ENCODE measurements at places on chromosomes 16 and 17.

DNA sequence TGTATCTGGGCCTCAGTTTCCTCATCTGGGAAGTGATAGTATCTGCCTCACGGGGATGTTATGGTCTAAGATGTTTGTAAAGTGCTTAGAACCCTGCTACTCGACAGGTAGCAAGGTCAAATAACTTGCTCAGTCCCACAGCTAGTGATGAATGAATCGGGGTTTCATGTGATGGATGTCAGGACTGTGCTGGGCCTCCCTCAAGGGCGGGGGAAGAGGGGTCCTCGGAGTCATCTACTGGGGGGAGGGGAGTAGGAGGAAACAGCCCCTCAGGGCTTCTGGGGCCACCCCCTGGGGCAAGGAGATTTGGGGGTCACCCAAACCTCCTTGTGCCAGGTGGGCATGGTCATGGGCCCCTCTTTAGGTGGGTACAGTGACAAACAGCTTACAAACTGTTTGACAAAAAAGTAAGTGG is 732 bp downstream of the PNPO start:
- no peak for DNase-seq

DNA sequence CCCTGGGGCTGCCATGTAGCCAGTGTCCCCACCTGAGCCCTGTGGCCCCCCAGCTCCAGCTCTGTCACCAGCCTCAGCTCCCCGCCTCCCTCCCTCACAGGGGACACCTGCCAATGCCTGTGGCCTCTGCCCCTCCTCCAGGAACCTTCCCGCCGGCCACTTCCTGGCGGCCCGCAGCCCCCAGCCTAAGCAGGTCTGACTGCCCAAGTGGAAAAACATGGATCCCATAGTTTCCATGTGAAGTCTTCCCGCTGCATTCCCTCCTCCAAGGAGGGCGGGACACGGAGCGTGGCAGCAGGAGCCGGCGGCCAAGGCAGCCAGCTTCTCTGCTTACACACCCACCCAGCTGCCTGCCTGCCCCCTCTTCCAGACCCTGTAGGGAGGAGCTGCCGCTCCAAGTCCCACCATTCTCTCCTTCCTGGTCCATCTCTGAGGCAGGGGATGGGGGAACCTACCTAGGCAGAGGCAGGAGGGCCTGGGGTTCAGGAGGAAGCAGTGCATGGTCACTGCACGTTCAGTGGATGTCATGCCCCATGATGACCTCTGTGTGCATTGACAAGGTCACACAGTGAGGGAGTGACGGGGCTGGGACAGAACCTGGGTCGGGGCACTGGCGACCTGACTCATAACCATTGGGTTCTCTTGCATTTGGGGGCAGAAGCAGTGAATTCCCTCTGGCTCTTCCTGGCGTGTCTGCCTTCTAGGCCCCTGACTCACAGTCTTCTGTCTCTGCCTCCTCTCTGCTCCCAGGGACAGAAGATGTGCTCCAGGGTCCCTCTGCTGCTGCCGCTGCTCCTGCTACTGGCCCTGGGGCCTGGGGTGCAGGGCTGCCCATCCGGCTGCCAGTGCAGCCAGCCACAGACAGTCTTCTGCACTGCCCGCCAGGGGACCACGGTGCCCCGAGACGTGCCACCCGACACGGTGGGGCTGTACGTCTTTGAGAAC is 8.7 kb downstream of the VASN start:
- no peak for DNase-seq

DNA sequence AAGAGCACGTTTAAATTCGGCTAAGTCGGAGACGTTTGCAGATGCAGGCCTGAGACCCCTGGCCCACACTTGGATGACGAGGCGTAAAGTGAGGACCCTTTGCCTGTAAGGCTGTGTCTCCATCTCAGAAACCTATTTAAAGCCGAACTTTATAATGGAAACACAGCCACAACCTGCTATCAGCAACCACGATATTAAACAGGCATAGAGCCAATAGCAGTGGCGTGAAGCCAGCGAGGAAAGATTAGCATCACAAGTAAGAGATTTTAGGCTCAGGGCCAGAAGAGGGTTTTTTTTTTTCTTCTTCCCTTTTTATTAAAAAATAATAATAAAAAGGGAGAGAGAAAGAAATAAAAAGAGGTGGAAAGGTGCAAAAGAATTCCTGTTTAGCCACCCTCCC is 111.3 kb upstream of the NOL11 start:
- no peak for DNase-seq

DNA sequence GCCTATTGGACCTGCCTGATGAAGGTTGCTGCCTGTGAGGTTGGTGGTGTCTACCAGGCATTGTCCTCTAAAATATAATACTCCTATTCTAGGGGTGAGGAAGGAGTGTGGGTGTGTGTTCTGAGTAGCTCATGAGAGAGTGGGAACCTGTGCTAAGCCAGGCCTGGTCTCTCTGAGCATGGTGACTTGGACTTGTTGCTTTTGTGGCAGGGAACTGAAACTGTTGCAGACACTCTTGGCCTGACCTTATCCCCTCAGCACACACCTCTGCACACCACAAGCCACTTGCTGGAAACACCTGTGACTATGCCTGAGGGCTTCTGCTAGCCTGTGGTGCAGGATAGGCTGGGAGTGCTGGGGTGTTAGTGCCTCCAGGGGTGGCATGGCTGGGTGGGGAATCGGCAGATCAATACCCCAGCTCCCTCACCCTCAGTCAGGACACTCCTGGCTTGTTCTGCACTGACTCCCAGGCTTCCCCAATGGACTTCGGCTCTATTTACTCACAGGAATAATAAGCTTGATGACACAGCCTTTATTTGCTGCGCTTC is 29.9 kb downstream of the PLCG2 start:
- no peak for DNase-seq

- no peak for DNase-seq
These were observed 157.4 kb downstream of the WWOX start for GRCh38 chr16:78256686-78257375.

DNA sequence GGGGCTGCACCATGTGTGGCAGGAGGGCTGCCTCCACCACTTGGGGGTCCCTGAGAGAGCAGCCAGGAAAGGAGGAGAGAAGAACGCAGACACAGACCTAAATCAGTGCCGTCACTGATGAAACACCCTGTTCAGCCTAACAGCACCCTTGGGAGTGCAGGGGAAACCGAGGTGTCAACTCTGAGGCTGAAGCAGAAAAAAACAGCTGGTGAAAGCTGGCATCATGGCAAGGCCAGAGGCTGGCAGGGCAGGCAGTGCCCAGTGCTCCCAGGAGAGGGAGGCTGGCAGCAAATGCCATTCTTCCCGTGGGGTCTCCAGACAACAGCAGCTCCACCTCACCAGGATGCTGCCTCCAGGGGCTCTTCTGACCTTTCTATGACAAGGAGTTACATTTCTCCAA is 23.1 kb downstream of the SPHK1 start:
- no peak for DNase-seq

GRCh38 chr17:75225016-75225415 is 19.5 kb downstream of the NUP85 start:
- no peak for DNase-seq

Data from cerebellar nuclear complex (tissue), 1 donor.